KBM-7 (cell line): ENCODE measurements at places on chromosomes 2 and 18.

GRCh38 chr2:25989154-25989553, 6.9 kb upstream of the KIF3C start:
- DNase-seq: no peak

GRCh38 chr2:104476075-104476474, 377.8 kb upstream of the POU3F3 start:
- no peak for DNase-seq

- DNase-seq: no peak
Measured at GRCh38 chr18:10454681-10455557, 484 bp downstream of the APCDD1 start.

- no peak for DNase-seq
Measured at GRCh38 chr2:223711596-223712326, 109.6 kb upstream of the SCG2 start.

DNA sequence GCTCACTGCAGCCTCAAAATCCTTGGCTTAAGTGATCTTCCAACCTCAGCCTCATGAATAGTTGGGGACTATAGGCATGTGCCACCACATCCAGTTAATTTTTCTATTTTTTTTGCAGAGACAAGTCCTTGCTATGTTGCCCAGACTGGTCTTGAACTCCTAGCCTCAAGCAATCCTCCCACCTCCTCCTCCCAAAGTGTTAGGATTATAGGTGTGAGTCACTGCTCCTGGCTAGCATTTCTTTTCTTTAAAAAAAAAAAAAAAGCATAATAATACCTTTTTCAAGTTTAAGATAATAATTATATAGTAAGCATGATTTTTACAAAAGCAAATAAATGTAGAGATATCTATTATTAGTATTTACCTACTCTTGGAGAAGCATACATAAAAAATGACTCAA, 36.1 kb downstream of the PPP4R1 start:
- DNase-seq: no peak

DNA sequence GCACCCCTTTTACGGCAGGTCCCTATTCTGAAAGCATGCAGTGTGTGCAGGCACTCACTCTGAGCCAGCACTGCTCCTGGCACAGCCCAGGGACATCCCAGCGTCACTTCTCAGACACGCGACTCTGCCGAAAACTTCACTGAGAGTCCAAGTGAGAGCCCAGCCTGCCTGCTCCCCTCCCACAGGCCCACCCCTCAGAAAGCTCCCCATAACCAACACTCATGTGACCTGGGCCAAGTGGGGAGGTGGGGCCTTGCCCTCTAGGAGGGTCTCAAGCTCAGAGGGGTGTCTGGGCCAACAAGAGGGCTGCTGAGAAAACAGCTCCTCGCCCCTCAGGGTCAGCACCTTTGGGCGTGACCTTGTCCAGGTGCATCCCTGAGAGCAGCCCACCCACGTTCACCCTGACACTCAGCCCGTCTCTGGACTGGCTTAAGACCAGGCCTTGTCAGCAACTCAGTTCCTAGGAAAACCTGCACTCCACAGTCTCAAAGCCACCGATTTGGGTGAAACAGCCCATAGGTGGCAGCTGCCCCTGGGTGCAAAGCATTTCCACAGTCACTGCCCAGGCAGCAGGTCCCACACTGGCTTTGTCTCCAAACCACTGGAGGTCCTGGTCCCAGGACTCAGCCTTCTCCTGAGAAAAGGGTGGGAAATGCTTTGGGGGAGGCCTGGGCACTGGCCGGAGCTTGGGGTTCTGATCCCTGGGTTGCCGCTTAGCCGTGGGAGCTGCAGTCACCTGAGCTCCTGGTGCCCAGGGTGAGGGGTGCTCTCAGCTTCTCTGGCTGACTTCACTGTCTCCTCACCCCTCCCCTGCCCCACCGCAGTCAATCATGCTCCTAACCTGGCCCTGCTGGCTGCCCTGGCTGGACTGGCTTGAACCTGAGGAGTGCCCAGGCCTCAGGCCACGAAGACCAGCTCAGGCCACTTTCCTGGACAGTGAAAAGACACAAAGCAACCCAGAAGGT, 209.6 kb downstream of the HDAC4 start:
- no peak for DNase-seq

GRCh38 chr2:196149948-196150347, 21.4 kb downstream of the STK17B start:
- DNase-seq: peak; percentile 75

DNA sequence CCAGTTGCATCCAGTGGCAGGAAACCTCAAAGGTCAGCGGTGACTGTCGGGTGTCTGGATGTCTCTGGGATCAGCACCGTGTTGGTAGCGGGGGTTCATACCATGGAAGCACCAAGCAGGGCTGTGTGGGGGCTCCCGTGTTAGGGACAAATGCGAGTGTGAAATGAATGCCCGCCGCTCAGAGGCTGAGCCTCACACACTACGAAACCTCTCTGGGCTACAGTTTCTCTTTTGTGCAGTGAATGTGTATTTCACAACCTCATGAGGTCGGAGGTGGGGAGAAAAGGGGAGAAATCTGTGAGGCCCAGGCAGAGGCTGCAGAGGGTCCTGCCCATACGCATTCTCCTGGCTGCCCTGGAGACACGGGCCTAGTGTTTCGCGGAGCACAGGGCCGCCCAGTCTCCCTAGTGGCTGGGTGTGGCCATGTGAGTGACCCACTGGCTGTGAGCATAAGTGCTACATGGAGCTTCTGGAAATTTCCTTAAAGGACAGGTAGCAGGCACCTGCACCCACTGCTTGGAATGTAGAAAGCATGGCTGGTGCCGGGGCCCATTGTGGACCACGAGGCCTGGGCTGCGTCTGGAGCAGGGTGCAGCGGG, 138.0 kb upstream of the GLI2 start:
- no peak for DNase-seq

DNA sequence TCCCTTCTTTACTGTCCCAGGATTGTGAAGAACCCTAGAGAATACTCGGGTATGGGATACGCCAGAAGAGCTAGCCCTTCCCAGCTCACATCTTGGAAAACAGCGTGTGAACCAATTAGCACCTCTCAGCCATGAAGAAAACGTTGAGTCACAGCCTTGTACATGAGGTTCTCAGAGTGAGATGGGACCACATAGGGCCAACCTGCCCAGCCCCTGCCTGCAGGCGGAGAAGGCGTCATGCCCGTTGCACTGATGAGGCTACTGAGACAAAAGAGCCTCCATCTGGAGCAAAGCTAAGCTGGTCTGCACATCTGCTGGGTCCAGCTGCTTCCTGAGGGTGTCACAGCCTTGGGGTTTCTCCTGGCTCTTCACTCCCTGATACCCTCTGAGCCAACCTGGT, 92.2 kb downstream of the LBH start:
- no peak for DNase-seq

DNA sequence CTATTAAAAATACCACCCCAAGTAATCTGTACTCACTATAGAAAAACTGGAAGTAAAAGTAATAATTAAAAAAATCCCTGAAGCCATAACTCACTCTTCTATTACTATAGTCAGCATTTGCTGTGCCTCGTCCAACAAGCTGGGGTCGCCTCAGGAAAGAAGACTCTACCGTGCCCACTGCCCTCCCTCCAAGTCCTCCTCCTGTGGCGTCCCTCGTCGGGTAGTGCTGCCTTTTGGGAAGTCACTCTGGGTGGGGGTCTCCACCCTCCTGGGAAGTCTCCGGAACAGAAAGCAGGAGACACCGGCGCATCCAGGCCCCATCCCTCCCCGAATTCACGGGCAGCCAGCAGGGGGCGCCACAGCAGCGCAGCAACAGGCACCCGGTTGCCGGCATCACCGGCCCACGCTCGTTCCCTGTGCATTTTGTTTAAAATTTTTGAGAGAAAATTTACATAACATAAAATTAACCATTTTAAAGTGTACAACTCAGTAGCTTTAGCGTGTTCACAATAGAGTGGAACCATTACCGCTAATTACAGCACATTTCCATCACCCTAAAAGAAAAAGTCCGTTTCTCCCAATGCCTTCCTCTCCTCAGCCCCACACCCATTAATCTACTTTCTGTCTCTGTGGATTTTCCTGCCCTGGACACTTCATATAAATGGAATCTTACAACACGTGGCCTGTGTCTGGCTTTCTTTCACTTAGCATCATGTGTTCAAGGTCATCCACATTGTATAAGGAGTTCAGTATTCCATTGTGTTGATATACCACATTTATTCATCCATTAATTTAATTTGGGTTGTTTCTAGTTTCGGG, 62.2 kb downstream of the ADNP2 start:
- peak; percentile 62 for DNase-seq

DNA sequence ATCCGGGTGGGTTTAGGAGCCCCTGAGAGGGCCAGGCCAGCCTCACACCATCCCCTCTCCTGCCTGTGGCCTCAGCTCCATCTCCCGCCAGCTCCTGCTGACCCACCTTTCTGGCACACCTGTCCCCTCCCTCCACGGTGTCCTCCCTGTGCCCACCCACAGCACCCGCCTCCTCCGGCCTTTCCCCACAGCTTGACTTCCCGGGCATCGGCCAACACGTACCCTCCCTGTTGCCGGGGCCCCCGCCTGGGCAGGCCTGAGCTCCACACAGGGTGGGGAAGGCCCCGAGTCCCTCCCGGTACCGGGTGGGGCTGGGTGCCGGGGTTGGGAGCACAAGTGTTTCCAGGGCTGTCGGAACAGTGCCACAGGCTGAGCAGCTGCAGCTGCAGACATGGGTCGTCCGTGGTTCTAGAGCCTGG, 6.5 kb downstream of the GPC1 start:
- no peak for DNase-seq

DNA sequence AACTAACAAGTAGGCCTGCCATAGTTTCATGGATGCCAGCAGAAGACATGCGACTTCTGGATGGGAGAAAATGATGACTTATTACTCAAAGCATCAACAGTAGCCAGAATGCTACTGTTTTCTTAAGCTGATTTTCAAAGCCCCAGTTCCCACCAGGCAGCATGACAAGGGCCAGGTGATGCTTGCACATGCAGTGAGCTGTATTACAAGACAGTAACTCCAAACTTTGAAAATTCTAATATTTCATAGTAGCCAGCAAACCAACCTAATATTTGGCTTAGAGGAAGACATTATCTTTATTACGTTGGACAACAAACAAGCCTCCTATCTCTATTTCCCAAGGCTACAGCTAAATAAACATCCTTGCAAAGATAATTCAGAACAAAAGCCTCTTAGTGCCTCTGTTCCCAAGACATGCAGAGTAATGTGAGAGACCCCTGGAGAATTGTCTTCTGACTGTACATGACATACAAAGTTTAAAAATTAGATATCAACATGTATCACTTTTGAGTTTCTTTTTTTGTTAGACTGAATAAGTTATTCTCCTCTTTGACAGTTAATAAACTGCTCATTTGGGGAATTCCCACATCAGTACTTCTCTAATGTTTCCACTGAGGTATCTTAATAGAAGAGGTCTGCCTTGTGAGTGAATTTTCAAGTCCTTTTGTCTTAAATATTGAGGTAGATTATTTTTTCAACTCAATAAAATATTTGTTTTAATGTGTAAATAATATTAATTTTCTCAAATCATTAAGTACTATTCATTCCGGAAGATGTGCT, 367.6 kb upstream of the CWC22 start:
- no peak for DNase-seq
